ENCODE measurements at places on chromosomes 12 and 14. TPM values are rescaled to one million over a fixed set of nuclear protein-coding genes. Genes with fewer than 3 reads are reported as not detected.

- no peak for DNase-seq
Measured at GRCh38 chr12:84772281-84772680, 140.3 kb downstream of the SLC6A15 start.

The PCBP2 gene
- total RNA-seq: 557 TPM

The DIP2B gene
- total RNA-seq: 11.4 TPM

DNA sequence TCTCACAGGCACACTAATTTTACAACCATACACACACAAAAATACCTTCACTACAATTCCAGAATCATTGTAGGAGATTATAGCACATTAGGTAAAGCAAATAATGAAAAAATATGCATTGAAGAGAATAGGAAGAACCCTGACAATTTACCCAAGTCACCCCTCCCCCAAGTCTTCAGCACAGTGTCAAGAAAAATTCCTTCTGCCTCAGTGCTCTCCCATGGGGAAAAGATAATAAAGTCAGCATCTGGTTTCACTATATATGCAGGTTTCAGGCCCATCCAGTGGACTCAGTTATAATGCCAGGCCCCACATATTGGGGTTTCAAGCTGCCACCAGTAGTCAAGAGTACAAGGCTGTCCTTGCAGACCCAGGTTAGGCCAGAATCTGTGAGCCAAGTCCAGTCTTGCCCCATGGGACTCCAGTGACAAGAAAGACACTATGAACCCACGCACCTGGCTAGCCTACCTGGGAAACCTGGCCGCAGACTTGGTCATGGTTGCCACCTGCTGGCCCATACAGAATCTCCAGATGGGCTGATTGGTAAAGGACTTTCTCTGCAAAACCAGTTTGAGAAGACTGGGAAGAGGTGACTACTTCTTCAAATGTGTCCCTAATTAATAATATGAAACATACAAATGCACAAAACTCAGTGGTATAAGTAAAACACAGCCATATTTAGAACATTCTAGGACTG, 398.6 kb upstream of the FLRT2 start:
- DNase-seq: no peak

- no peak for DNase-seq
Measured at GRCh38 chr12:34347367-34347766, 325.1 kb downstream of the ALG10 start.

The ZNF410 gene
- total RNA-seq: 18.5 TPM

DNA sequence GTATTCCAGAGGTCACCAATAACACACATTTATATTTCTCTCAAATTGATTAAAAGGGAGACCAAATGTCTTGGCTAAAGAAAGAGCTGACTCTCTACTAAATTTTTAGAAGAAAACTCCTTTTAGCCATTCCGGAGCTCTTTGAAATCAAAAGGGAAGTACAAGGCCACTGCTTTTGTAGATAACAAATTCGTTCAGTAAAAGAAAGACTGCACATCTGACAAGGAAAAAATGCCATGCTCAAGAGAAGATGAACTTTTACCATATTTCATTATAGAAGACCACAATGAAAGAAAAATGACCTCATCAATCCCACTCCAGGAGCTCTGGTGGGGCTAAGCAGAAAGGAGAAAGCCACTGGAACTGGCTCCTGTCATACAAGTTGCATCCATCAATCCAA, 57.6 kb downstream of the SPTSSA start:
- DNase-seq: no peak

GRCh38 chr12:96170328-96170727, 23.8 kb upstream of the ELK3 start:
- DNase-seq: peak; percentile 39

The CFAP54 gene
- total RNA-seq: 0.10 TPM

- no peak for DNase-seq
Measured at GRCh38 chr14:103313704-103314103, 20.3 kb upstream of the EIF5 start.

The TPPP2 gene
- 1.2 TPM for total RNA-seq

The GLI1 gene
- 0.37 TPM for total RNA-seq
